Omental fat pad (tissue), 4 donors: ENCODE measurements at places on chromosomes 2 and 18. TPM values are rescaled to one million over a fixed set of nuclear protein-coding genes. Genes with fewer than 3 reads are reported as not detected.
A peak's percentile ranks its signal among the peaks of the same experiment; 100 is the strongest.

PXDN gene
- 228 TPM for total RNA-seq

IER3IP1 gene
- 11.3 TPM for total RNA-seq

- peak; percentile 8 for DNase-seq
These were observed 128.9 kb downstream of the HDAC4 start for GRCh38 chr2:239271882-239272281.

DNA sequence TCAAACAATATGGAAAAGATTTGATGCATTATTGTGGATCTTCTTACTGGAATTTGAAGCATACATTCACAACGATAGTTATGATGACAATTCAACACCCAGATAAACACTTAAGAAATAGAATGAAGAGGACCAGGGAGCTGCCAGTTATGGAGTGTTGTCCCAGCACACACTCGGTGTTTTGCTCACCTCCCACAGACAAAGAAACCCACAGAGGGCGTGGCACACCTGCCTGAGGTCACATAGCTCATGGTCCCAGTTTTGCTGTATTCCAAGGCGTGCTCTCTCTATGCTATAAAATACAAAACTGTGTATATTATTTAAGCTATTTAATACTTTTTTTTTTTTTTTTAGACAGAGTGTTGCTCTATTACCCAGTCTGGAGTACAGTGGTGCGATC, 31.1 kb downstream of the EFR3B start:
- DNase-seq: no peak

DNA sequence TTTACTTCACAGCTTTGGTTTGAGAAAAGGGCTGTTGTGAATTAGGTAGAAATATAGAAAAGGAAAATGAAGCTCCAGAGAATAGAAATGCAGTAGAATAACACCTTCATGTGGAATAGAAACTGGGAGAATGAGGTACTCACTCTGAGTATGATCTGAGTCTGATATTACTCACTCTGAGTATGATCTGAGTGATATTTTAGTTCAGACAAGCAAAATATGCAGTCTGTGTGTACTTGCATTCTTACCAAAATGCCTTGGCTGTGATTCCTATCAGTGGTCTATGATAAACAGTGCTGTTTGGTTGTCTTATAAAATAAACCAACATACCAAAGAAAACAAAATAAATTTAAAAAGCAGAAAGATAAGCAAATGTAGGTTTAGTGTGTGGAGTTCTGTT, 487.6 kb downstream of the THSD7B start:
- DNase-seq: no peak

DNA sequence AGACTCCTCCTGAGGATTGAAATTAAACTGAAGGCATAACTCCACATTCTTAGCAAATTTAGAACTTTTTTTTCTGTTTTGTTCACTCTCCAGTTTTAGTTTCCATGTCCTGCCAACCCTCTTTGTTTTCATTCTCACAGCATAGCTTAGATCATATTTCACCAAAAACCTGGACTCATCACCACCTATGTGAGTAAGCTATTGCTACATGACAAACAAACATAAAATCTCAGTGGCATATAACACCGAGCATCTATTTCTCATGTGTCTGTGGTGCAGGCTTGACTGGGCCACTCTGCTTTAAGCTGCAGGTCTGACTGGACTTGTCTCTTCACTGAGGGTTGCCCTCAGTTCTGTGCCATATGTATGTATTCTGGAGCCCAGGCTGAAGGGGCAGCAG, 385.2 kb downstream of the ARHGAP15 start:
- DNase-seq: no peak

DNA sequence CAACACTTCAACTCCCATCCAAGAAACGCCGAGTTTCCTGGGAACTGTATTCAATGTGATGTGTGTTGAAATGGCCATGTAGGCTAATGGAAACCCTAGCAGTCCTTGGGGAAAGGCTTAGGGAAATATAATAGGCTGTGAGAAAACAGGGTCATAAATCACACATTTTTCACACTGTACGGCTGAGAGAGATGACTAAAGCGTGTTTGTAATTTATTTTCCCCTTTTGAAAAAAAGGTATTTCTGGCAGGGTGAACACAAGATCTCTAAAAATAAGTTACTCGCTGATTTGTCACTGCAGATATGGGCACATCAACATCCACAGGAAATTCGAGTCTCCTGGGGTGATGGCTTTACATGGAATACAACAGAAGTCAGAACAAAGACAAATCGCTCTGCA, 109.6 kb upstream of the ST6GAL2 start:
- no peak for DNase-seq

RAMP1 gene
- 27.1 TPM for total RNA-seq

DNA sequence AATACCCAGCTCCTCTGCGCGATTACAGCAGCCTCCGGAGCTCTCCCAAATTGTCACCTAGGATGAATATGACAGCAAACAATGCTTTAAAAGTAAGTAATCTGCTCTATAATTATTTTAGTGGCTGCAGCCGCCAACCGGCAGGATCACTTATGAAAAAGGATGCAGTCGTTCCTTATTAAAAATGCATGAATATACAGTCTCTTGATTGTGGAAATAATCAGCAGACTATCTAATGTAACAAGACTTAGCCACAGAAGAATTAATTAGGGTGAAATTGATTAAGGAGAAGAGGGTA, 71.8 kb upstream of the STPG4 start:
- no peak for DNase-seq

- DNase-seq: no peak
These were observed 177.4 kb upstream of the CWC22 start for GRCh38 chr2:180184506-180184905.

RNF103 gene
- total RNA-seq: 22.7 TPM

DNA sequence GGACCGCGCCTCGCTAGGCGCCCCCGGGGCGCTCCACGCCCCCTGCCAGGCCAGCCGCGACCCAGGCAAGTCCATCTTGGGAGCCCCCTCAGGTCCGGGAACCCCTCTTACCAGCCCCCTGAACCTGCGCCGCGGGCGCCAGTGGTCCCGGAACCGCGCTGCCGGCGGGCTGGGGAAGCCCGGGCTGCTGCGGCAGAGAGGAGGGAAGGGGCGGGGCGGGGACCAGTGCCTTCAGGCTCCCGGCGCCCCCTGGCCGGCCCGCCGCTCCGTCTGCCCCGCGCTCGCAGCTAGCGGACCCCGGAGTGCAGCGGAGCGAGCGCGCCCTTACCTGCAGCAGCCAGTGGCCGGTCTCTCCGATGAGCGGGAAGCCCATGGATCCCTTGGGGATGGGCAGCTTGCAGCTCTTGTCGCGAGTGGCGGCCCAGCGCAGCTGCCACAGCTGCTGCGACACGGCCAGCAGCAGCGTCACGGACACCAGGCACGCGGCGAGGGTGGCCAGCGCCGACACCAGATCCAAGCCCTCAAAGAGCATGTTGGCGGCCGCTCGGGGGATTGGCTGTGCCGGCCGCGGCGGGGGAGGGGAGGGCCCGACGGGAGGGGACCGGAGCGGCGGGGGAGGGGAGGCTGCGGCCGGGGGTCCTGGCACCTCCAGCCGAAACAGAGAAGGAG, at the start of gene CYP26B1:
CYP26B1 (minus strand) TSS at position 560 of the 669 bp plus-strand sequence; CDS start at position 532, 28 bp downstream.
- DNase-seq: peak; percentile 19

EMILIN1 gene
- total RNA-seq: 45.0 TPM

DNA sequence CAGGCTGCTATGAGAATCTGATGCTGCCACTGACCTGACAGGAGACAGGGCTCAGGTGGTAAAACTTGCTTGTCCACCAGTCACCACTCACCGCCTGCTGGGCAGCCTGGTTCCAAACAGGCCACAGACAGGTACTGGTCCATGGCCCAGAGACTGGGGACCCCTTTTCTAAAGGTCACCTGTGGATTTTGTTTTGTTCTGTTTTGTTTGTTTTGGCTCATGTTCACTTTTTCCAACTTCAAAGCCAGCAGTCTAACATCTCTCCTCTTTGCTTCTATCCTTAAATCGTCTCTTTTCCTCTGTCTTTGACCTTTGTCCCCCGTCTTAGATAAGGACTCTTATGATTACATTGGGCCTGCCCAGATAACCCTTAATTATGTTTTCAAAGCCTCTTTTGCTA, 3.3 kb upstream of the CERKL start:
- DNase-seq: no peak

- no peak for DNase-seq
These were observed 43.3 kb upstream of the LGALSL start for GRCh38 chr2:64410671-64411070.

SPC25 gene
- not detected for total RNA-seq

KIF5C gene
- 2.5 TPM for total RNA-seq

GRCh38 chr2:218748741-218749441, 33.1 kb upstream of the CYP27A1 start:
- DNase-seq: no peak
